Fibroblast of skin of right biceps (primary cell): ENCODE measurements at places on chromosomes 2 and 18.
A peak's percentile ranks its signal among the peaks of the same experiment; 100 is the strongest.

DNA sequence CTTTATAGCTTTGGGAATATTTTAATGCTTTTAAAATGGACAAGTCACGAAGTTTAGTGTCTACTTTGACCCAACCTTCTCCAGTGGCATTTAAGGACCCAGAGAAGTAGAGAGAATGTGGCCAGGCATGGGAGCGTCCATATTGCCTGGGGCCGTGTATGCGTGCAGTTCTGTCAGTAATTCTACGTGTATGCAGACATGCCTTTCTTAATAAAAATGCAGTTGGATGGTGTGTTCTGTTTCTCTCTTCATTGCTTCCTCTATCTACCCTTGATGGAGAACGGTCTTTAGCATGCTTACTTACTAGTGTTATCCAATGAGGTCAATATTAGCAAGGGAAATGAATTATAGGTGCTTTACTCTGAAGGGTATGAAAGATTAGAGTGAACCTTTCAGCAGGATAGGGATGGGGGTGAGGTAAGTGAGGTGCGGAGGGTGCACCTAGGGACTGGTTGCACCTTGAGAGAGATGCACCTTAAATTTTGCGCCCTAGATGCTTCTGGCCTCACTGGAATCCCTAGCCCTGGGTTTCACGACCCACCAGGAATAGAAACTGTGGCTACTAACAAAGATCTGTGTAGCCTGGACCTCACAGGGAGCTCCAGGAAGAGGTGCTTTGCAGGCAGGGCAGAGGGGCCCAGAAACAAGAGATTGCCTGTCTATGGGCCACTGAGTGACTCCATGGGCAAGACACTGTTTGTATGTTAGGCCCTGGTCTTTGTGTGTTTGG, 194.3 kb downstream of the MYCN start:
- DNase-seq, result no peak

DNA sequence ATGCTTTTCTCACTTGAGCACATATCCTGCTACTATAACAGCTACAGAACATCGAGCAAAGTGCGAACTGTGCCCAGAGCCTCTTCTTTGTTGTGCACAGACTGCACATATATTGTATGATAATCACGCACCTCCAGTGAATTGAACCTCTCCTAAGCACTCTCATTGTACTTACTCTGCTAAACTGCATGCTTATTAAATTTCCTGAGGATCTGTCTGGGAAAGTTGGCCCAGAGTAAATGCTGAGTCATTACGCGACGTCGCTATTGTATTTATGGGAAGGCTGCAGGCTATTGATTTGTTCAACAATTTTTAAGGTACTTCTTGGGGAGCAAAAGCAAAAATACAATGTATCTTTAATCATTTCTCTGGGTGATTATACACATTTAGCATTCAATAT, 399.6 kb upstream of the DSEL start:
- no peak for DNase-seq

GRCh38 chr2:159362816-159363251, 76.3 kb upstream of the WDSUB1 start:
- no peak for DNase-seq

DNA sequence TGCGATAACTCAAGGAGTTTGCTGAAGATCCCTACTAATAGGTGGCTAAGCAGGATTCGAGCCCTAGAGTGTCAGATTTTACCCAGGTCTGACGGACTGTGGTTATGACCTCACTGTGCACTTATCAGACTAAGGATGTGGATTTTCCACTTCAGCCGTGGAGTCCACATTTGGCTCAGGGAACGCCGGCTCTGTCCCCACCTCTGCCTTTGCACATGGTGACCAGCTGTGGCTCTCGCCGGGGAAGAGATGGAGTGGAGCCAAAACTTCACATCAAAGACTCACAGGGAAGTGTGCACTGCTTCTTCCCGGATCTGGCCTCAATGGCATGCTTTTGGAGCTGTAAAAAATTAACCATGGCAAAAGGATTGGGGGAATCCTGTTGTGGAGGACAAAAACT, 249.3 kb upstream of the APCDD1 start:
- peak; percentile 31 for DNase-seq

DNA sequence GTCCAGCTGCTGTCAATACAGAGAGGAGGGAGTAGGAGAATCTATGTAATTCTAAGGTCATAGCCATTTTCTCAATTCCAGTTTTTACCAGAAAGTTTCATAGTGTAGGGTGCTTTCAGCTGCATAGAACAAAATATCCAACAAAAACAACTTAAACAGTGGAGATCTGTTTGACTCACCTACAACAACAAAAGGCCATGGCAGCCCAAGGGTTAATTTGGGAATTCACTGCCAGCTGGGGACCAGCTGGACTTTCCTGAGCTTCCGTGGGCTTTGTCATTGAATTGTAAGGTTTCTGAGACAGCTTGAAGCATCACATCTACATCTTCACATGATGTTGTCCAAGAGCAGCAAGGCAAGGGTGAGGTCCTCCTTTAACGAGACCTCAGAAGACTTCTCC, 512.7 kb downstream of the IRS1 start:
- no peak for DNase-seq
